Stimulated activated CD8-positive, alpha-beta memory T cell treated with anti-CD3 and anti-CD28 coated beads, Interleukin-7, amount 100 ng/mL, for 4 hours (primary cell): ENCODE measurements at places on chromosomes 12 and 14.

- no peak for DNase-seq
Observed at GRCh38 chr12:94621662-94622359, 28.5 kb downstream of the TMCC3 start.

- no peak for DNase-seq
Observed at GRCh38 chr12:32051511-32052211, 55.0 kb upstream of the BICD1 start.

GRCh38 chr12:93886533-93887511, 209.6 kb downstream of the CRADD start:
- no peak for DNase-seq

DNA sequence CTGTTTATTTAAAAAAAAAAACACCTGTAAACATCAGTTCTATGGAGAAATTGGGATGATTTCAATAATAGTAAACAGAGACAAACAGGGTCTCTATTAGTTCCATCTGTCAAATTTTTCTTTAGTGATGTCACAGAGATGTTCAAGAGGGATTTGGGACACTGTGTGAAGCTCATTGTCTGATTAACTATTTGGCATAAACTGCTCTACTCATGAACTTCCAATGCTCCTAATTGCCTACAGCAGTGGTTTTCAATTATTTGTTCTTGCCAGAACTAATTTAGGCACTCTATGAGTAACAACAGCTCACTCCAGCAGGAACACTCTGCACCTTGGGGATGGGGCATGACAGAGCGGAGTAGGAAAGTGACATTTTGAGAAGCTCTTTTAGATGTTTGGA, 250.1 kb upstream of the PRKD1 start:
- no peak for DNase-seq

- no peak for DNase-seq
Observed at GRCh38 chr14:105865266-105865903, 339.0 kb downstream of the TMEM121 start.

GRCh38 chr12:32353540-32353939, 45.8 kb upstream of the FGD4 start:
- DNase-seq = no peak

DNA sequence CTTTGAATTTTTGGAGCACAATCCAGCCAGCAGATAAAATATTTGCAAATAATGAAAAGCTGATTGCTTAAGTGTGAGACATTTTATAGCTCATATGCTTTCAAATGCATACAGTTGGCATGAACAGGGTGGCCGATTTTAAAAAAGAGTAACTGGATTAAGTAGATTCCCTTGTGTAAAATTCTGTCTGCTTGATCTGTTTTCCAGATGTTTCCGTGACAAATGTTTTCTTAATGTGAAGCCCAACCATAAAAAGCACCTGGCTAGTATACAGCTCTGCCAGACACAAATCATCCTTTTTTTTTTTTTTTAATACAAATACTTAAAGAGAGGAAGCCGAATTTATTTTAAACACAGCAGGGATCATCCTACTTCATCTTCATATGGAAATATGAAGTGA, 440.7 kb downstream of the CCER1 start:
- DNase-seq = no peak

DNA sequence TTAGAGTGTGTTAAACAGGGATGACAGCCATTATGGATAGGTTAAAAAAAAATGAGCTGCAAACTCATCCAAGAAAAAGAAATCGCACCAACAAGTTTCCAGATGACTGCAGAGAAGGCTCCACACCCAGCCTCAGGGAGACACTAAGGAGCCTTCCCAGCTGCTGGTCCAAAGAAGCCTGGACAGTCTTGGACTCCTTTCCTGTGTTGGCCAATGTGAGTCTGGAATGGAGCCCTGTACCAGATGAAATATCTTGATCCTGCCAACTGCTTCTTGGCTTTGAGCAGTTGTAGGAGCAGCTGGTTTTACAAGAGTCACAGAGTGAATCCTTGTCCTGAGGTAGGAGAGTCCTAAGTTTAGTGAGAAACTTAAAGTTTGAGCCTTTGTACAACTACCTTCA, 44.5 kb downstream of the SLC38A1 start:
- DNase-seq = no peak

DNA sequence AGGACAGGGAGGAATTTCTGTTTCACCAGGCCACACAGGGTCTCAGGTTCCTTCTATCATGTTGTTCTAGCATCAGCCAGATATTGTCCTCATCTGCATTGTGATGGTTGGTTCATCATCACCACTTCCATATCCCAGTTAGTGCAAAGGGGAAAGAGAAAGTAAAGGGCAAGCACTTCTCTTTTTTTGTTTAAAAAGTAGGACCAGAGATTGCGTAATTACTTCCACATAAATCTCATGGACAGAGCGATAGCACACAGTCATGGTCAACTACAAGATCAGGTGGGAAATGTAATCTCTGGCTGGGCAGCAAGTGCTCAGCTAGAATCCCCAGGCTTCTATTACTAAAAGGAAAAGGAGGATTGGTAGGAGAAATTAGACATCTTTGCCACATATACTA, 155.1 kb downstream of the KIF21A start:
- no peak for DNase-seq

DNA sequence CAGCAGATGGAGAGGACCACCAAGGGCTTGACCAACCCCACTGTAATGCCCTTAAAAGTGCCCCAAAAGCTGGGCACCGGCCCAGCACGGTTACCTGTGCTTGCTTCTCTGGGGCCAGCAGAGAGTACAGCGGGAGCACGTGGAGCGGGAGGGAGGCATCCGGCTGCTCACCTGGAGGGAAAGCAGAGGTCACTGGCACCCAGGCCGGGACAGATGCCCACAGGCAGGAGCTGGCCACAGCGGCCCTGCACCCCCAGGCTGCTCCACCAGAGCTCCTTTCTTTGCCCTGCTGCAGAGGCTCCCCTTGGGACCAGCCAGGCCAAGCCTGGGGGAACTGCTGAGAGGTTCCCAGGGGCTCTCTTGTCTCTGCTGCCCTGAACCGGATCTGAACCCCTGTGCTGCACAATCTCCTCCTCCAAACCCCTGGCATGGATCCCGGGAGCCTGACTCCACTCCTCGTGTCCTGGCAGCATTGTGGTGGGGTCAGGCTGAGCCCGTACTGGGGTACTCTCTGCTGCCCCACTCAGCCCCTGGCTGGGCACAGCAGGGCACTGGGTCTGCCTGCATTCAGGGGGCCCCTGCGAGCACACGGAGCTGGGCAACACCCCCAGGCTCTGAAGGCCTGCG, 24.0 kb downstream of the DHX37 start:
- no peak for DNase-seq

DNA sequence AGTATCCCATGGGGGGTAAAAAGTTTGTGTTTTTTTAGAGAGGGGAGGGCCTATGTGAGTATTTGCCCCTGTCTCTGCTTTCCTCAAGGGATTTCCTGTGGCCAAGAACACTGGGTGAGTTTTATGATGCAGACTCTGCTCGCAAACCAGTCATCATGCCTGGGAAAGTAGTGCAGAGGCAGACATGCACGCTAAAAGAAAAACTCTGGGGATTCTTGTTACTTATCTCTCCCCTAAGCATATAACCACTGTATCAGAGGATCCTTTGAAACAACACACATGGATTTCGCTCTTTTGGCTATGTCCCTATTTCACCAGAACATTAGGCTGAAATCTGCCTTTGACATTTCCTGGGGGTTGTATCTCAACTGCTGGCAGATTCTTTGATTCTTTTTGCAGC, 1845.8 kb upstream of the SEL1L start:
- no peak for DNase-seq

DNA sequence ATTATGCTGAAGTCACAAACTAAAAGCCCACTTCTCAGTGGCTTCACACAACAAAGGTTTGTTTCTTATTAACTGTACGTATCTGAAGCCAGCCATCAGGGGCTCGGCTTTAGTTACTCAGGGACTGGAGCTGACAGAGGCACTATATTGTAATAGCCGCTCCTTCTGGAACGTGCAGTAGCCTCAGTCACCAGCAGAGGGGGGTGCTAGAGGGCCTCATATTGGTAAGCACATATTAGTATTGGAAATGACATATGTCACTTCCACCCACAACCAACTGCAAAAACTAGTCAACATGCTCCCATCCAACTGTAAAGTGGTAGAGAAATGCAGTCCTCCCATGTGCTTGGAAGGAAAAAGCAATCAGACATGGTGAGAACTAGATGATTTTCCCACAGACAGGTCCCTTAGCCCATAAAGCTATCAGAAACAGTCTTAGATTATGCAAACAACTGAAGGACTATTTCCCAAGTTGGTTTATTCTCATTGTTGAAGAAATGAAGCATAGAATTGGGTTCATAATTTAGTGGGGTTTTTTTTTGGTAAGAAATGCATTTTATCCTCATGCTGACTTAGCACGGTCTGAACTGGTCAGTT, 183.6 kb upstream of the G2E3 start:
- peak; percentile 17 for DNase-seq

- DNase-seq = no peak
Observed at GRCh38 chr12:106914796-106915634, 40.7 kb upstream of the TMEM263 start.

GRCh38 chr14:38127356-38127755, 80.3 kb upstream of the SSTR1 start:
- no peak for DNase-seq

GRCh38 chr12:94575645-94576403, 74.5 kb downstream of the TMCC3 start:
- DNase-seq = no peak

DNA sequence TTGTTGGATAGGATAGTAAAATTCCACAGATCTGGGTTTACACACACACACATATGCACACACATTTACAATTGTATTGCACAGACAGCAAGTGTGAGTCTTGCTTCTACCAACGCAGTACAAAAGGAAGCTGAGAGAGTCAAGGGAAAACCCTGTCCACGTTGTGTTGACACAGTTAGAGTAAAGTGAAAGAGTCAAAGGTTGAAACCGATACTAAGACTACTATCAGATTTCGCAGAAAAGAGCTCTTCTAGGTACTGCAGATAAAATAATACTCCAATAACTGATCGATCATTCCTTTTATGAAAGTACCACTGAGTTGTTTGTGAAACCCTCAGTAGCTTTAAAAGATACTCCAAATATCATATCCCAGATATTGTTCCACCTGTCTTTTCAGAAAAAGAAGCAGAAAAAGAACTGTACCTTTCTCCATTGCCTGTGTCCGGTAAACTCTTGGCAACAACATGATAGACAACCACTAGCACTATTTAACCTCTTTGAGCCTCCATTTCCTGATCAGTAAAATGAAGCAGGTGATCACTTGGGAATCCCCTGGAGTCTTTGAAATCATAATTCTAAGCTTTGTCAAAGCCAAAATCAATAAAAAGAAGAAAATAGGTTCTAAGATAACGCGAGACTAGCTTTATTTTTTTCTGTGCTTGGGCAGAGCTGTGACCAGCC, 224.6 kb upstream of the FOXN3 start:
- no peak for DNase-seq

- no peak for DNase-seq
Observed at GRCh38 chr12:1885599-1886245, 32.7 kb downstream of the CACNA2D4 start.

DNA sequence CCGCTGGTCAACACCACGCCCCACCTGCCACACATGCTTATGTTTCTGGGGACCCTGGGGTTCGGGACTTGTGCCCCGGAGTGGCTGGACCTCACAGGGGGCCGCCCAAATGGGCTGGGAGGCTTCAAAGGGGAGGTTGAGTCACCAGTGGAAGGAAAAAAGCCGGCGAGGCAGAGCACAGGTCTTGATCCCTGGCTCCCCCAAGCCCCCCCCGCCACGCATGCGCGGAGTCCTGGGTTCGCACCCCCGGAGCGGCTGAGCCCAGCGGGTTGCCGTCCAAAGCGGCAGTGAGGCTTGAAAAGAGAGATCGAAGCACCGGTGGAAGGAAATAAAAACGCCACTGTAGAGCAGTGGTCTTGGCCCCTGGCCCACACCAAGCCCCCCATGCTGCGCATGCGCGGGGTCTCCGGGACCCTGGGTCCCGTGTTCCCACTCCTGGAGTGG, 313.5 kb downstream of the ALG10 start:
- DNase-seq = no peak

GRCh38 chr14:22613106-22613695, 15.1 kb downstream of the ABHD4 start:
- no peak for DNase-seq

- DNase-seq = no peak
Observed at GRCh38 chr12:29545102-29545467, 47.6 kb upstream of the OVCH1 start.

- DNase-seq = no peak
Observed at GRCh38 chr12:76246611-76247010, 101.6 kb downstream of the BBS10 start.

GRCh38 chr12:52506858-52507715, 13.1 kb downstream of the KRT5 start:
- no peak for DNase-seq

DNA sequence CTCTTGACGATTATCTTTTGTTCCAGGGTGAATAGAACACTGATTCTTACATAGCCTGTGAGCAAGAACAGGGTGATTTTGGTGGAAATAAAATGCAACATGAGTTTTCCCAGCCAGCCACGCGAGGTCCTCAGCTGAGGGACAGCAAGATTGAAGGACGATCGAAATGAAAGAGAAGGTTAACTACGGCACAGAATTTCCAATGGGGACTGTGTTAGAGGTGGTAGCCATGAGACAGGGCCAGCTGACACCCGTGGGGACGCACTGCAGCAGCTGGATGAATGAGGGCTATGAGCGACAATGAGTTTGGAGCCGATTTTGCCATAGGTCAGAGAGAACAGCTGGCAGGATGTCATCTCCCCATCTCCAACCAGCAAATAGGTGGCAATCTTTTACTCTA, 243.4 kb upstream of the PELI2 start:
- no peak for DNase-seq

DNA sequence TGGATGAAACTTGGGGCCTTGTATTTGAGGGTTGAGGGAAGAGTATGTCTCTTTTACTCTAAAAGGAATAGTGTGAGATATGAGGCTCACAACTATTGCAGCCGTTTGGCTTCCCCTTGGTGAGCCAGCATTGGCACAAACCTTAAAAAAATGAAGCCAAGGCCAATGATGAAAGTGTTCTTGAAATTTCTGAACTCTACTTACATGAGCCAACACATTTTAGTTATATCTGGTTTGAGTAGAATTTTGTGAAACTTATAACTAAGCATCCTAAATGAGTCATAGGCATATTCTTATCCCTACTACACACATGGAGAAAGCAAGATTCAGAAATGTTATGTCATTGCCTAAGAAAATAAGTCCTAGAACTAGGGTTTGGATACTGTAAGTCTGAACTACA, 55.3 kb upstream of the ACSS3 start:
- DNase-seq = no peak

GRCh38 chr12:27627123-27627852, 69.0 kb upstream of the REP15 start:
- DNase-seq = no peak

GRCh38 chr14:76761960-76762410, 717 bp downstream of the VASH1 start:
- DNase-seq = no peak

- no peak for DNase-seq
Observed at GRCh38 chr12:108616359-108616758, 17.3 kb downstream of the SELPLG start.
